Stimulated activated CD8-positive, alpha-beta memory T cell treated with anti-CD3 and anti-CD28 coated beads, Interleukin-7, amount 100 ng/mL, for 24 hours (primary cell): ENCODE measurements at places on chromosomes 6 and 20.

DNA sequence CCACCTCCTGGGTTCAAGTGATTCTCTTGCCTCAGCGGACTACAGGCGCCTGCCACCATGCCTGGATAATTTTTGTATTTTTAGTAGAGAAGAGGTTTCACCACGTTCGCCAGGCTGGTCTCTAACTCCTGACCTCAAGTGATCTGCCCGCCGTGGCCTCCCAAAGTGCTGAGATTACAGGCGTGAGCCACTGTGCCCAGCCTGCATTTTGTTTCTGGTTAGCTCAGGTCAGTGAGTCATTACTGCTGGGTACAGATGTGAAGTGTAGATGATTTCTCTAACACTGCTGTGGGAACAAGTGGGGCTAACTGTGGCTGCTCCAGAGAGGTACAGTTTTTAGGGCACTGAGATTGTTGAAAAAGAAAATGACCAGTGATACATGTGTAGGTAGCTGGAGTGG is 188.6 kb downstream of the PRL start:
- DNase-seq: no peak

- no peak for DNase-seq
Observed at GRCh38 chr6:18147160-18147559, 7.7 kb downstream of the TPMT start.

GRCh38 chr20:51959066-51959542 is 156.8 kb upstream of the SALL4 start:
- DNase-seq: no peak

DNA sequence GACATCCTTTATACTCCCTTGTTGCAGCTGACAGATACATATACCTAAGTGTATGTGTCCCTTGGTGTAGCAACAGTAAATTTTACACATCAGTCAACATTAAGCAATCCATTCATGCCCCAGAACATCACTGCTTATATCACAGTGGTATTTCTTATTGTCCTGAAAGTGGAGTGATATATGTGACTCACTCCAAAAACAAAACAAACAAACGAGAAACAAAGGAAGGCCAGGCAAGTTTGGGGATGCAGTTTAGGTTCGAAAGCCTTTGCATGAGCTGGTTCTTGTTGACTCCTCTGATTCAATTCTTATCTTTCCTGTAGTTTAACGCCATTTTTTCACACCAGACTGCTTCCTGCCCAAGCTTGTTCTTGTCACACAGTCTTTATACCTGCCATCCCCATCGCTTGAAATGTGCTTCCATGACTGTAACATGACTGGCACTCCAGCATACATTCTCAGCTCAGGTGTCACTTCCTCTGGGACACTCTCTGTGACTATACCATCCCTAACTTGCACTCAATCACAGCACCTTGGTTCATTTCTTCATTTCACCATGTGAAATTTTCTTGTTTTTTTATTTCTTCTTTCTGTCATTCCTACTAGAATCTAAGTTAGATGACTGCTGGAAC is 125.0 kb upstream of the TSHZ2 start:
- DNase-seq: no peak
